Omental fat pad (tissue), 4 donors: ENCODE measurements at places on chromosomes 2 and 18.

DNA sequence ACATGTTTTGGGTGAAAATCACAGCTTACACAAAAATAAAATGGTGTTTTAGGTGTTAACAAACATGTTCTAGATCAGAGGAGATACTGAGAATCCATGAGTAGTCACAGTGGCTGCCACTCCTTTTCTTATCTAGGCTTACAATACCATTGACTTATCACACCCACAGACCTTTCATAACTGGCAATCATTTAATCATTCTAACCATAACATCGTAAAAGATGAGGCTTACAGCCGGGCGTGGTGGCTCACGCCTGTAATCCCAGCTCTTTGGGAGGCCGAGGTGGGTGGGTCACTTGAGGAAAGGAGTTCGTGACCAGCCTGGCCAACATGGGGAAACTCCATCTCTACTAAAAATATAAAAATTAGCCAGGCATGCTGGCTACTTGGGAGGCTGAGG lies 18.8 kb upstream of the SERPINB5 start:
- no peak for DNase-seq

- no peak for DNase-seq
These were observed 87.1 kb upstream of the MCFD2 start for GRCh38 chr2:47002480-47003381.

DNA sequence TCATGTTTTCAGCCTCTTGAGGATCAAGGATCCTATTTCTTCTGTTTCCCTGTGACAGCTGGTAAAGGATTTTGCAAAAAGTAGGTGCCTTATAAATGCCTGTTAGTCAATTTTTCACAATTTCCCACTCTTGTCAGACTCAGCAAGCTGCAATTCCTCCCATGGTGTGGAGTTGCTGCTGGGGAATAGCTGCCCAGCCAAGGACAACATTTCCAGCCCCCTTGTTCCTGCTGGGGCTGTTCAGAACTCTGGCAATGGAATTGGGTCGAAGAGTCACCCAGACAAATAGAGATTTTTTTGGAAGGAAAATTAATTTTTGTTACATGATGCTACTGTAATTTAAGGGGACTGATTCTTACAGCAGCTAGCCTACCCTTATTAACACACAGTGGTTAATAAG lies 43.7 kb downstream of the FSHR start:
- no peak for DNase-seq

DNA sequence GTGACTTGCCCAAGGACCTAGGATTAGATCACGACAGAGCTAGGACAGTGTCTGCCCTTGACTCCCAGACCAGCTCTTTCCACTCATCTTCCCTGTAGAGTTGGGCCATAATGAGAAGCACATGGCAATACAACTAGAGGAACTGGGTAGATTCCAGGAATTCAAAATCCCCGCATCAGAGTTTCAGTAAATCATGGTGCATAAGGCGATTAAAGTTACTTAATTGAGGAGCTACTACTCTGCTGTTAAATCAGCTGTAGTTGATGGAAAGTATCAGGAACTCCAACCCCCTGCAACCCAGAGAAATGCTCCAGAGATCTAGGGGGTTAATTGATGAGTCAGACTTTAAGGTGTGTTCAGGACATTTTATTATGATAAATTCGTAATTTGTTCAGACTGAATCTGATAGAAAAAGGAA lies 5.7 kb downstream of the ANTXR1 start:
- no peak for DNase-seq

DNA sequence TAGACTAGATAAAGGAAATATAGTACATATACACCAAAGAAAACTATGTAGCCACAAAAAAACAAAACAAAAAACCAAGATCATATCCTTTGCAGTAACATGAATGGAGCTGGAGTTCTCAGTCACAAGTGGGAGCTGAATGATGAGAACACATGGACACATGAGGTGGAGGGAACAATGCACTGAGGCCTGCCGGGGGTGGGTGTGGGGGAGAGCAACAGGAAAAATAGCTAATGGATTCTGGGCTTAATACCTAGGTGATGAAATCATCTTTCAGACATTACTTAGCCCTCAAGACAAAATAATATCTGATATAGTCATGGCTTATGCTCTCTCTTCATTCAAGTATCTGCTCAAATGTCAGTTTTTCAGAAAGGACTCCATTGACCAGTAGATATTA lies 930.6 kb downstream of the LRP1B start:
- no peak for DNase-seq

DNA sequence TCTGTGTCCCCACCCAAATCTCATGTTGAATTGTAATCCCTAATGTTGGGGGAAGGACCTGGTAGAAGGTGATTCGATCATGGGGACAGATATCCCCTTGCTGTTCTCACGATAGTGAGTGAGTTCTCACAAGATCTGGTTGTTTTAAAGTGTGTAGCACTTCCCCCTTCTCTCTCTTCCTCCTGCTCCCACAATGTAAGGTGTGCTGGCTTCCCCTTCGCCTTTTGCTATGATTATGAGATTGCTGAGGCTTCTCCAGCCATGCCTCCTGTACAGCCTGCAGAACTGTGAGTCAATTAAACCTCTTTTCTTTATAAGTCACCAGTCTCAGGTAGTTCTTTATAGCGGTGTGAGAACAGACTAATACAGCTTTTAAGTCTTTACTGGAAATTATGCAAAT lies 193.3 kb upstream of the RBBP8 start:
- DNase-seq: no peak

GRCh38 chr2:33126958-33127357 lies 180.2 kb downstream of the LTBP1 start:
- DNase-seq: no peak

GRCh38 chr2:9631553-9631819 lies 689 bp upstream of the YWHAQ start:
- DNase-seq: no peak

- DNase-seq: no peak
These were observed 21.7 kb downstream of the TMX3 start for GRCh38 chr18:68693091-68693815.

GRCh38 chr18:12515550-12515949 lies 107.8 kb downstream of the PRELID3A start:
- DNase-seq: no peak

DNA sequence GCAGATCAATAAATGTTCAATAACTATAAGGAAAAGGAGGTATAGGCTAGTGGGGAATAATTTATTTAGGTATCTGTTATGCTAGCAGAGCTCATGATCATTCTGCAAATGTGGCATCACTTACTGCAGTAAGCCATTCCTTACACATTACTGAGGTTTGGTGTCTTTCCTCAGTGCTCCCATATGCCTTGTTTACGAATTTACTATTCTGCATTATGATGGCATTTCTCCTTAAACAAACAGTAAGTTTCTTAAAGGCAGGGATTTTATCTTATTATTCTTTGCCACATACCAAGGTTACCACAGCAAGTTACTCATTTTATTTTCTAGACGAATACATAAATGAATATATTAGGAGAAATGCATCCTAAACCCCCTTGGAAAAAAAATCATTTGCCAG lies 88.4 kb downstream of the DSEL start:
- no peak for DNase-seq

GRCh38 chr2:220336771-220337170 lies 709.3 kb downstream of the SLC4A3 start:
- DNase-seq: no peak

DNA sequence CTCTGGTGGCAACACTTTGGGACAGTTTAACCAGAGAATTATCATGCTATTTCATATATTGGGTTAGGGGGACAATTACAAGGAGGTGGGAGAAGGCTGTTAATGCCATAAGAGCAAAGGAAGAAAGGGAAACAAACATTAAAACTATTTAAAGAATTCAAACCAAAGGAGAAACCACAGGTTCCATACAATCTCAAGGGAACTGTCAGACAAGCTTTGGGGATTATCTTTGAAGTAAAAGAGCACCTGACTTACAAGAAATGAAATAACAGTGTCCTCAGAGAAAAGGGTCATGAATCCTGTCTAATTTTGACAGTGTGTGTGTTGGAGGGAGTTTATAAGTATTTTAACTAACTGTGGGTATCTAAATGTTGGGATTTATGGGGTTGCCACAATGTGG lies 44.4 kb downstream of the CERS6 start:
- no peak for DNase-seq

GRCh38 chr2:120379916-120380893 lies 34.3 kb downstream of the INHBB start:
- DNase-seq: no peak

GRCh38 chr2:69805887-69806286 lies 23.6 kb upstream of the GMCL1 start:
- no peak for DNase-seq
